MV-4-11 (cell line): ENCODE measurements at places on chromosomes 16 and 17.

DNA sequence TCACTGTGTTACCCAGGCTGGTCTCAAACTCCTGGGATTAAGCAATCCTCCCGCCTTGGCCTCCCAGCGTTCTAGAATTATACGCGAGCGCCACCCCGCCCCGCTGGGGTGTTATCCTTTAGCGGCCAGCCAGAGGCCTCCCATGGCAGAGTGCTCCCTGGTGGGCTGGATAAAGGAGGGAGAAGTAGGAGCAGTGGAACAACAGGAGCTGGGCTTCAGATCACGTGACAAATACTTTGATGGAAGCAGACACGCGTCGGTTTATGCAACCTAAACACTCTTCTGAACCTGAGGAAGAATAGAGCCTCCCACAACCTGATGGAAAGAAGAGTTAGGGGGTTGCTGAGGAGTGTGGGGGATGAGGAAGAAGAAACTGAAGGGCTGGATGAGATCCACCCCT, 2114.0 kb downstream of the TP53TG3F start:
- no peak for DNase-seq

DNA sequence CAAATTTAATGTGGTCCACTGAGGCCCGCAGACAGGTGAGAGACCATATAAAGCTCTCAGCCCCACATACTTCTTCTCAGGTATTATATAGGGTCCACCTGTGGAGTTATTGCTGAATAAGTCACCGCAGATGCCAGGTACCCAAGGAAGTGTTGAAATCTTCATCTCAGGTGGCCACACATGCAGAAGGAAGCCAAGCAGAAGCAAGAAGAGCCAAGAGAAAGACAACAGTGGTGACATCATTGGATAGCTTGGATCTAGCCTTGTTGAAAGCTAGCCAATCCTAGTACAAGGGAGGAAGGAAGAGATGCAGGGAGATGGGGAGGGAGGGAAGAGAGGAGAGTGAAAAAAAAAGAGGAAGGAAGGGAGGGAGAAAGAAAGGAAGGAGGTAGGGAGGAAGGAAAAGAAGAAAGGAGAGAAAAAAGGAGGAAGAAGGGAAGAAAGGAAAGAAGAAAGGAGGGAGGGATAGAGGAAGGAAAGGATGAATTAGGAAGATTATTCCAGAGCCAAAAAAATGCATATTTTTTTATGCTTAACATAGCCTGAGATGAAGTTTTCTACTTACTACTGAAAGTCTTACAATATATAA, 12.5 kb downstream of the ADAMTS18 start:
- DNase-seq, result no peak

DNA sequence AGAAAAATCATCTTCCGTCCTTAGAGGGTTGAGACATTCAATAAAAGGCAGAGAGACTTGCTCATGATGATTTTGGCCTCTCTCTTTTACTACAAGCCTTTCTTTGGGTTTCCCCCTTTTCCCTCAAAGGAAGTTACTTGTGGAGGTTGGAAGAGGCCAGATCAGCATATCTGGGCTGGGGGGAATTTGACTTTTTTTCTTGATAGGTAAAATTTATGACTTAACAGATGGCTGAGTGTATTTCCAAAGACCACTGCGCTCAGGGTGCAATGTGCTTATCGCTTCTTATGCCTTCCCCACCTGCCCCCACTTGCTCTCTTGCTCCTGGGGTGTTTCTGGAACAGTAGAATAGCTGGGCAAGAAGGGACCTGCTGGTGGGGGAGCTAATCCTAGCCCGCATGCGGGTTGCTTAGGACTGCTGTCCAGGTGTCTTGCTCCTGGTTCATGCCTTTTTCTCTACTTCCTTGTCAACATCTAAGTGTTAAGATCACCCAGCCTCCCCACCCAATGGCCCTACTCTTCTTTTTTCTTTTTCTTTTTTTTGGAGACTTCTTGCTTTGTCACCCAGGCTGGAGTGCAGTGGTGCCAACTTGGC, 131.9 kb downstream of the MSI2 start:
- no peak for DNase-seq

- DNase-seq, result no peak
Observed at GRCh38 chr17:81388091-81388611, 7.1 kb upstream of the BAHCC1 start.

DNA sequence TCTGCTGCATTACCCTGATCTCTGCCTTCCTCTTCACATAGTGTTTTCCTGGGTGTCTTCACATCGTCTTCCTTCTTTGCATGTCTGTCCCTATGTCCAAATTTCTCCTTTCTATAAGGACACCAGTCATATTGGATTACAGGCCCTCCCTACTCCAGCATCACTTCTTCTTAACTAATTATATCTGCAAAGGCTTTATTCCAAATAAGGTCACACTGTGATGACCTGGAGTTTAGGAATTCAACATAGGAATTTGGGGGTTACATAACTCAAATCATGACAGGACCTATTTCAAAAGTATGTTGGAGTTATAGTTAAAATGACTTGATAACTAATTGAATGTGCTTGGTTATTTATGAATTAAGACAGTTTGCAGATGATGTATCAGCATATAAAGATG, 490.5 kb upstream of the ERCC4 start:
- no peak for DNase-seq
